ENCODE measurements at places on chromosomes 1 and 21.
A peak's percentile ranks its signal among the peaks of the same experiment; 100 is the strongest.

DNA sequence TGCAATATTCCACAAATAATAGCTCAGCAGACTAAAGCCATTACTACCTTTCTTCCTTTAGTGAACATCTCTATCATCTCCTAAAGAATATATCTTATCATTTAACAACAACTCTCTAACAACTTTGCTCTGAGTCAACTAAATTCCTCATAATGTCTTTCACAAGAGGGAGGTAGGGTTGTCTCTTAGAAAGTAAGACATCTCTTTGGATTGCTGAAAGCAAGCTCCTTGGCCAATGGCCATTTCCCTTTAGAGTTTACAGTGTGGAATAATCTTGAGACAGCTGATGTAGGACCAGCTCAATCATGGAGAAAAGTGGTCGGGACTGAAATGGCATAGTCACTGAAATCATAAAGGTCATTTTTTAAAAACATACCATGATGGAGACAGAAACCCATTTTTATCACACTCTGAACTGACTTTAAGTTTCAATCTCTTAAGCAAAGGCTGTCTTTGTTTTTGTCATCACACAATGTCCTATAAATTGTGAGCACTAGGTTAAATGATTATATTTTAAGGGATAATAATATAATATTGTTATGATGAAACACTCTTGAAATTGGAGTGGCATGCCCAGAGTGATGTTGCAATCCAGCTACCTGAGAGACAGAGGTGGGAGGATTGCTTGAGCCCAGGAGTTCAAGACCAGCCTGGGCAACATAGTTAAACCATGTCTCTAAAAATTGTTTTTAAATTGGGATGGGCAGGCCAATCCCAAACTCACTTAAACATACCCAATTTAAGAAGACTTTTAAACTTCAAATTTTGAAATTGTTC is 91.1 kb downstream of the SLC44A5 start:
- no peak for DNase-seq

DNA sequence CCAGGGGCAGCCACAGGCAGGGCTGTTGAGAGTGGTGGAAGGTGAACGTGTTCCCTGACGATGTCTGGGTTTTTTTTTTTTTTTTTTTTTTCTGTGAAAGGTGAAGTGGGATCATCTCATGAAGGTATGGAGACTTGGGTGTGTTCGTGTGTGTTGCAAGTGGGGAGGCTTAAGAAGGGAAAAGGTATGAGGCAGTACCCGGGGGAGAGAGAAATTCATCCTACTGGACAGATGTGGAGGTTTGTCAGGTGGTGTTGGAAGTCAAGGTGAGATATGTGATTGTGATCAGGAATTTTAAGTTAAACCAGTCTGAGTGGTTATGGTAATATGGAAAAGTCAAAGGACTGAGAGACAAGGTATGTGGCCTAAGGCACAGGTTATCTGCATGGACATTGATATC is 5.3 kb downstream of the C1orf115 start:
- no peak for DNase-seq

DNA sequence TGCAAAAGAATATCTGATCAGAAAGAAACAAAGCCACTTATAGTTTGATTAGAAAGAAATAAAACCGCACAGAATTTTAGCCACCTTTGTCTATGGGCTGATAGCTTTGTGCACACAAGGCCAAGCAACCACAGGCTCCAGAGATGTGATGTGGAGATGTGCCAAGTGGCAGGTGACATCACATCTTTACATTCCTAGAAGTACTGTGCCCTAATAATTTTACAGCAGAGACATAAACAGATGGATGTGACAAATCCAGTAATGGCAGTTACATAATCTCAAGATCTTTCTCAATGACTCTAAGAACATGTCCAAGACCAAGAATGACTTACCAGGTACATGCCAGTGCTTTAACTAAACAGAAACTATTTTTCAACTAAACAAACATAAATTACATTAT is 159.5 kb downstream of the LTN1 start:
- no peak for DNase-seq

DNA sequence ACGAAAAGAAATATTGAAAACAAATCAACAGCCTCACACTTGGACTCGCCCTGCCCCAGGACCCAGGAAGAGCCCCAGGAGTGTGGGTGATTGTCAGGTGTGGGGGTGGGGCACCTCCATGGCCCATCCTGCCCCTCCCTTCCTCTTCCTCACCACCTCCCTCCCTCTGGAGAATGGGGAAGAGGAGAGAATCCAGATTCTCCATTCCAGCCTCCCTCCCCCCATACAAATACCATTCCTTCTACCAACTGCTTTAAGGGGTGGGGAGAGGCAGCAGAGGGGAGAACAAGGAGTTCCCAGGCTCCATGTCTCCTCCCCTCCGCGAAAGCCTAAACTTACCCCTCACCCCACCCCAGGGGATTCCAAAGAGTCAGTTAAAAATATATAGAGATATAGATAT is 36.7 kb downstream of the MEF2D start:
- no peak for DNase-seq

GRCh38 chr1:3248155-3249141 is 179.4 kb downstream of the PRDM16 start:
- DNase-seq: no peak

DNA sequence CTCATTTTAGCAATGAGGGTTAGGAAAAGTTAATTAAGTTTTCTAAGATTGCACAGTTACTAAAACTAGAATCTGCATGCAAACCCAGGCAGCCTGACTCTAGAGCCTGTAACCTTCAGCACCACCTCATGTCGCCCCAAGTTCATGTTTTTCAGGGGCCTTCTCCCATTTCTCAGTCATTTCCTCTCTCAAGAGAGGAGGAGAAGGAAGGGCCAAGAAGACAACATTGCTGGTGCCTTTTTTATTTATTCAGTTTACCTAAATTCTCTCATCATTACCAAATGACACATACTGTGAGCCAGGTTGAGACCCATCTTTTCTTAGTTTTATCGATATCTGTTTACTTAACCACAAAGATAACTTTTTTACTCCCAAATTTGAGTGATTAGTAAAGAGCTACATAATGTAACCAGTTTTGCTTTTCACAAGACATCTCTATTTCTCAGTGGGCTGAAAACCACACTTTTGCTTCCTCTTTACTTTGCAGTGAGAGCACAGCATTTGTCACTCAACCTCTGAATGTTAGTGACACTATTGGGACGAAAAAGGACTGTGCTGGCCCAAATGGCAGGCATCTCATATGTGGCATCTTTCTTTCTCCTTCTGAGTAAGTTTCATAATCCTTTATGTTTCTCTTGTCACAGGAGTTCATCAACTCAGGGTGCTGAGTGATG is at the start of gene CD101:
TSS of gene CD101 (plus strand) at position 507 of the 674 bp plus-strand sequence. CDS start at position 565, 58 bp downstream.
- DNase-seq: no peak

- DNase-seq: no peak
Measured at GRCh38 chr1:184033711-184034167, 3.8 kb downstream of the COLGALT2 start.

DNA sequence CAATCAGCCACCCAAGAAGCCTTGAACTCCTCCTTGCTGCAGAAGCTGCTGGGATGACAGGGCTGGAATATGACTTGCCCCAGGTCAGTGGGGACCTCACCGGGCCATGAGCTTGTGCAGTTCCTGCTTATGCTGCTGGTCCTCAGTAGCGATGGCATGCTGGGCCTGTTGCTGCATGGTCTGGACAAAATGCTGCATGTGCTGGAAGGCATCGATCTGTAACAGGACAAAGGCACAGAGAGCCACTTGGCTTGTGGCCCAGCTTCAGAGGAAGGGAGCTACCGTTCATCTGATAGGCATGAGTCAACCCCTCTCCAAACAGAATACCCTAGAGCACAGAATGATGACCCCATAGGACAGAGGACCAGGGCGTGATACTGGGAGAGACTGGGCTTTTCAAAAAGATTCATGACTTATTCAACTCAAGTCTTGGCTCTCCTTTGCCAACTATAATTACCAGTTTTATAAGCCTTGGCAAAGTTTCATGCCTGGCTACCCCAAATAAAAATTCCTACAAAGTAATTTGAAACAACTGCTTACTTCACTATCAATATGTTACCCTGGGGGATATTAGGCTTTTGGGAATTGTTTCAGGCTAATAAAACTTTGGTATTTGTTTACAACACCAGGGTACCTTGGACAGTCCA is 34.7 kb upstream of the EXOSC10 start:
- DNase-seq: no peak

DNA sequence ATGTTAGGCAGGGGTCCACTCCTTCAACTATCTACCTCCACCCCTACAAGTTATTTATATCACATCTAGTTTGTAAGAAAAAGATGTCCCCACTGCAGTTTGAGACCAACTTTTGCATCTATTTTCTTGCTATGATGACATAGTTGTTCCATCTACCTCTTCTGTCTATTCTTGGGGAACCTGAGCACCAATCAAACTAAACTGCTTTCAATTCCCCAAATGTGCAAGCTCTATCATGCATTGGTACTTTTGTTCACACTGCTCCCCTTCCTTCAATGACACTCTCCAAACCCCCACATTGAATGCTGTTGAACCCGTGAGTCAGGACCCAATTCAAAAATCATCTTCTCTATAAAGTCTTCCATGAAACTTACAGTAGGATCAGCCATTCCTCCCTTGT is 16.0 kb upstream of the FRRS1 start:
- DNase-seq: no peak

GRCh38 chr21:46038341-46038829 is 56.8 kb downstream of the COL6A1 start:
- peak; percentile 38 for DNase-seq

GRCh38 chr1:92960395-92961130 is 699 bp downstream of the DIPK1A start:
- DNase-seq: peak; percentile 84

GRCh38 chr1:116433275-116434257 is 60.5 kb downstream of the ATP1A1 start:
- no peak for DNase-seq

DNA sequence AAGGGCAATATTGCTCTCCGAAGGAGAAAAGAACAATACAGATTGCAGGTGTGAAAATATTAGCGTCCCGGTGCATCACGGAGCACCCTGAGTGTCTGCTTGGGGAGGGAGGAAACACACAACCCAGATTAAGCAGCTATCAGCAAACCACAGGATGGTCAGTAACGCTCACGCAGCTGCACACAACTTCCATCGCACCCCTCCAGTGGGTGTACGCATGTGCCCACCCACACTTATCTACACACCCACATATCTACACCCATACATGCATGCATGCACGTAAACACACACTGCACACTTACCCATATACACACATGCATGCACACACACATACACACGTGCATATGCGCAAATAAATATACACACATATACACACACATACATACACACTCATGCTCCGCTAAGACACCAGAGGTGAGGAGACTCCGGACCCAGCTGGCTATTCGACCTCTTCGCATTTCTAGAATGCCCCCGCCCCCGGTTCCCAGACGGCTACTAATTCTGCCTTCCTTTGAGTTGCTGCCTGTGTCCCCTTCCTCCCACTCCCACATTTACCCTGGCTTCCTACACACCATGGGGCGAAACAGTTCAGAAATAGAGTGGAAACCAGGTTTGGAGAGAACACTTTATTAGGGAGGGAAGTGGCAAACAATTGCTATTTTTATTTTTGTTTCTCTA is 26.2 kb downstream of the ITPKB start:
- no peak for DNase-seq

GRCh38 chr21:37800456-37801061 is 115.7 kb downstream of the KCNJ6 start:
- no peak for DNase-seq

- peak; percentile 18 for DNase-seq
Measured at GRCh38 chr1:245143849-245144248, 10.9 kb upstream of the KIF26B start.

DNA sequence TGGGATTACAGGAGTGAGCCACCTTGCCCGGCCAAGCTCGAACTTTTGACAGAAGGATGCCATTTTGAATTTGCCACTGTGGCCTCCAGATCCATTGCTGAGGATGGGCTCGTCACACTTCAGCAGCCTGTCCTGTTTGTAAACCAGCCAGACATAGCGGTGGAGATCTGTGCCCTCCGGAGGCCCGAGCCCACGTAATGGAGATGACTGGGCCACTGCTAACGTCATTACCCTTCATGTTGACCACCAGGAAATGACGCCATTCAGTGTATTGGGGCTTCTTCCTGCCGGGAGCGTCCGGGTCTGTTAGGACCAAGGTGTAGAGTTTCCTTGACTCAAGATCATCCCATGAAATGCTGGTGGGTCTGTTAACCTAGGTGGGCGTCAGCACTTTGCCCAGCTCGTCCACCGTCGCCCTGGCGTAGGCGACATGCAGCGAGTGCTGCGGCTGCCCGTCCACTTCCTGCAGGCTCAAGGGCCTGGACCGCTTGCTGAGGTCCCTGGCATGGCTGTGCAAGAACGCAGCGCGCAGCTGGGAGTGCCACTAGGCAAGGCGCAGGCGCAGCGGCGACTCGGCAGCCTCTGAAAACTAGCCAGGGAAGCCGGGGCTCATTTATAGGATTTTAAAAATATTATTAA is 40.8 kb downstream of the PTPRC start:
- DNase-seq: no peak

DNA sequence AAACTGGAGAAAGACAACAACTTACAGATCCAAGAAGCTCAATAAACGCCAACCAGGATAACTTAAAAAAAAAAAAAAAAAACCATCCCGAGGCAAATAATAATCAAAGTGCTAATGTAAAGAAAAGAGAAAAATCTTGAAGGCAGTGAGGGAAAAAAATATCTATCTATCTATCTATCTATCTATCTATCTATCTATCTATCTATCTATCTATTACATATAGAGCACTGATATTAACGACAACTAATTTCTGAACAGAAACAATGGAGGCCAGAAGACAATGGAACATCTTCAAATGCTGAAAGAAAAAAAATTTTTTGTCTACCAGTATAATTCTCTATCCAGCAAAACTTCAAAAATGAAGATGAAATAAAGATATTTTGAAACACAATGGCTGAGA is 18.0 kb downstream of the PACC1 start:
- no peak for DNase-seq

DNA sequence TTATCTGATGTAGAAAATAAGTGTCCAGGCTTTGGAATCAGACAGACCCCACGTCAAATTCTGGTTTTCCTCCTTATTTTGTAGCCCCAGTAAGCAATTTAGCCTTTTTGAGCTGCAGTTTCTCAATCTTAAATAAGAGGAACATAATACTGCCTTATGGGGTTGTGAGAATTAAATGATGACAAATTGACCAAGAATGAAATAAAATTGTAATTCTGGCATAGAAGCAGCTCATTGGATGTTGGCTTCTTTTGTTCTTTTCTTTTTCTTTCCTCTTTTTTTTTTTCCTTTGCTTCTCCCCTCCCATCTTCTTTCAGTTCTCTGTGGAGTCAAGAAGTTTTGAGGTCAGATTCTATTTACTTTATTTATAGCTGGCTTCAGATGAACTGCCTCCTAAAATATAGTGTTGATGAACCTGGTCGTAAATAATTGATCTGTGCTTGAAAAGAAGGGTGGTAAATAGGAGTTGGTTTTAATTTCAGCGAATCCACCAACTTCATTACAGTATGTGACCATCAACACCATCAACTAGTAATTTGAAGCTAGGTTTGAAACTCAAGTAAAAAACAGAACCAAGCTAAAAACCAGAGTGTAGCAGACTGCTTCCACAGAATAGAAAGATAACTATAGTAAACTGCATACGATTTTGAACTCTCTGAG is 81.1 kb downstream of the CACHD1 start:
- no peak for DNase-seq

DNA sequence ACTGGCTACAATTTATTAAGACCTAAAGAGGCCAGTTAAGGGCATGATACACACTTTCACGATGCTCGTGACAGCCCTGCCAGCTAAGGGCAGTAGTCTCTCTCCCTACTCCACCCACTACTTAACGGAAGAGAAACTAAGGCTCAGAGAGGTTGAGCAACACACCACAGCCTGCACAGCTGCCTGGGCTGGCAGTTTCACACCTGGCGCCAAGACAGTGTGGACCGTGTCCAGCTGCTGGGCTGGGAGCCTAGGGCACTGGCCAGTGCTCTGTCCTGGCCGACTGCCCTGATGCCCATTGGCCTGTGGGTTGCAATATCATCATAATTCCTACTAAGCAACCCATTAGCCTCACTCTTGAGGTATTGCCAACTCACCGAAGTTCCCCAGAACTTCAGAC is 27.6 kb downstream of the TENT5C start:
- DNase-seq: peak; percentile 35
